Kasumi-1 (cell line): ENCODE measurements at places on chromosomes 5 and 9.

DNA sequence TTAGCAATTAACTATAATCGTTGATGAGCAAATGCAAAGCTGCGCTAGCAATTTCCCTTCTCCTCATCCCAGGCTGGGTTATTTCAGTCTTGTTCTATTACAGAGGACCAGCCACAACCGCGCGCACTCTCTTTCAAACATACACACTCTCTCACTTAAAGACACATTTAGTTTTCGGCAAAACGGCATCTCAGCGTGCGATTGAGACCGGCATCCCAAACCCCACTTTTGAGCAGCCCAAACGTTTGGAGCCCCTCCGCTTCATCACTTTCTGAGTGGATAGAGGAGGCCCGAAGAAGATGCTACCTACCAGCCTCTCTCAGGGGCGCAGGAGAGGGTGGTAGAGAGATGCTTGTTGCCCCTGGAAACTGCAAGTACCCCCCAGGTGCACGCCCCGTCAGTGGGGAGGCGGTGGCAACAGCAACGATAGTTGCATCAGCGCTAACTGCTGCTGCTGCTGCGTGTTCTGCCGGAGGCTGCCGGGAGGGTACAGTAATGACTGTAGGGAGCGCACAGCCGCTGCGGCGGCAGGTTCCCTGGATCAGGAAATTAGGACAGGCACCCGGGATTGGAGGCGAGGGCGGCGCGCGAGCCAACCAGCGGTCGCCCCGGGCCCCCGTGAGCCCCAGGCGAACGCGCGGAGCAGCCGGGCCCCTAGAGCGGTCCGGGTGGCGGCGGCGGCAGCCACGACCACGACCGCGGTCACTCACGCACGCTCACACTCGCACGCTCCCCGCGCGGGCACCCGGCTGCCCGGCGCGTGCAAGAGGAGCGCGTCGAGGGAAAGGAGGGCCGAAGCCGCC is 467 bp upstream of the VLDLR start:
- DNase-seq = peak; percentile 39

GRCh38 chr9:91783411-91783810 is 166.6 kb downstream of the ROR2 start:
- DNase-seq = no peak

DNA sequence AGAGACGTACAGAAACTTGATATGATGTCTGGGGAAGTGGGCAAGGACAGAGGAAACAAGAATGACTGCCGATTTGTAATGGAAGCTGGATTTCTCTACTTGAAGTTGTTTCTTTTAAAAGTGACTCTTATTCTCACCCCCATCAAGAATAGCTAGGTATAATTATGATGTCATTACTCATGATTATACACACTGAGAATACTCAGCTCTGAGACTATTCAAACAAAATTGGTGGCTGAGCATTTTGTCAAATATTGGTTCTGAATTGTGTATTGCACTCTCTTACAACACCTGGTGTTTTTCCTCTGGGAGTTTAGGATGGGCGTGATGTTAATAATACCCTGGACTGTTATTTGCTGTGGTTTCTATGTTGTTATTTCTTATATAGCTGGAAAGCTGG is 46.3 kb downstream of the MAST4 start:
- DNase-seq = no peak

GRCh38 chr5:98187945-98188344 is 585.5 kb upstream of the RGMB start:
- DNase-seq = no peak
